Substantia nigra (tissue), 51 donors: ENCODE measurements at places on chromosomes 4 and X.

GRCh38 chrX:44996277-44996676, 123.3 kb downstream of the KDM6A start:
- DNase-seq, result no peak

DNA sequence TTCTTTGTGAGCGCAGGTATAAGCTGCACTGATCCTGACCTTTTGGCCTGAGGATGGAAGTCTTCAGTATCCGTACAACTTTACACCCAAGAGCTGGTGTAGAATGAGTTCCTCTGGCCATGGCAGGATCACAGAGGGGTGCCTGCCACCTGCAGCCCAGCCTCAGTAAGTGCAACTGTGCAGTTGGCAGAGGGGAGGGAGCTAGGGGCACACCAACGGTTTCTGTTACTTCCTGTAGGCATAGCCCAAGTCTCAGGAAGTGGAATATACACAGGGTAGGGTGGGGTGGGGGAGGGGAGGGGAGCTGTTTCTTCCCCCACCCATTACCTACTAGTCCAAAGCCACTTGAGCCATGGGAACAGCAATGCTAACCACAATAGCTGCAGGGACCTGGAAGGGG, 85.4 kb upstream of the GBA3 start:
- DNase-seq, result no peak

GRCh38 chr4:163470391-163470790, 3.2 kb downstream of the TKTL2 start:
- DNase-seq, result no peak

DNA sequence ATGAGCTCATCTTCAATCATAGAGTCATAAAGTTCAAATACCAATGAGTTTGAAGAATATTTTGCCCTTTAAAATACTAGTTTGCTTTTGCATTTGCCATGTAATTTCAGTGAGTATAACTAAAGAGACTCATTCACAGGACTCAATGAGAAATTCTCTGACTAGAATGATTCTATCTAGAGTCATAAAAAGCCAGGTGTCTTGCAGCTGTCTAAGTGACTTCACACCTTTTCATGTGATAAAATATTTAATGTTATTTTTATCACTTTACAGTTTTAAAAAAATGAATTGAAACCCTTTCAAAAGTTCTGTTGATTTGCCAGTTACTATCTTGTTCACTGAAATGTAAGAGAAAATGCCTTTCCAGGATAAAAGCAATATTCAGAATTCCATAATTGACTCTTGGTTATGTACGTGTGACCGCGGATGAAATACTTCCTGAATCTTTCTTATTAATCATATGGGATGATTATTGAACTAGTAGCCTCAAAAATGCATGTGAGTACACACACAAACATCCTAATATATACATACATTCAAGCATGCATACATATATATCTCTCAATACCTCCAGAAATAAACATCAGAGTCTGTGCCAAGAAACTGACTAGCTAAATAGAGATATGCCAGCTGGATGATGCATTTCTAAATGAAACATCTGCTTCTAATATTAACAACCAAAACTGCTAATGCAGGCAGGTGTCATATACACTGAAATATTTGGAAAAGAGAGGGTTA, 87.0 kb downstream of the GABRB1 start:
- DNase-seq, result no peak
